ENCODE measurements at places on chromosomes 7 and 10. TPM values are rescaled to one million over a fixed set of nuclear protein-coding genes. Genes with fewer than 3 reads are reported as not detected.

The ARHGEF5 gene
- total RNA-seq, result 9.4 TPM

The PARD3 gene
- total RNA-seq, result 2.3 TPM

The CPED1 gene
- total RNA-seq, result not detected

The SPRN gene
- total RNA-seq, result not detected

The FAM24B gene
- 14.2 TPM for total RNA-seq

Measured in activated CD4-positive, alpha-beta T cell treated with anti-CD3 and anti-CD28 coated beads, Interleukin-2, amount 10 ng/mL, durations not matched to agents 24 days and 14 days (primary cell).